CD8-positive, alpha-beta memory T cell (primary cell): ENCODE measurements at places on chromosomes 12 and 14. TPM values are rescaled to one million over a fixed set of nuclear protein-coding genes. Genes with fewer than 3 reads are reported as not detected.

The RNU4-1 gene
- 678 TPM for total RNA-seq

The PIWIL1 gene
- total RNA-seq: not detected

The LMO3 gene
- total RNA-seq: not detected

The OR6C2 gene
- total RNA-seq: not detected

The SMAGP gene
- 0.84 TPM for total RNA-seq

The ACSM4 gene
- total RNA-seq: not detected

The ACOT4 gene
- 4.0 TPM for total RNA-seq

The NXPH4 gene
- total RNA-seq: 0.22 TPM

The KIF26A gene
- total RNA-seq: 0.15 TPM

The GRIP1 gene
- total RNA-seq: 1.5 TPM

DNA sequence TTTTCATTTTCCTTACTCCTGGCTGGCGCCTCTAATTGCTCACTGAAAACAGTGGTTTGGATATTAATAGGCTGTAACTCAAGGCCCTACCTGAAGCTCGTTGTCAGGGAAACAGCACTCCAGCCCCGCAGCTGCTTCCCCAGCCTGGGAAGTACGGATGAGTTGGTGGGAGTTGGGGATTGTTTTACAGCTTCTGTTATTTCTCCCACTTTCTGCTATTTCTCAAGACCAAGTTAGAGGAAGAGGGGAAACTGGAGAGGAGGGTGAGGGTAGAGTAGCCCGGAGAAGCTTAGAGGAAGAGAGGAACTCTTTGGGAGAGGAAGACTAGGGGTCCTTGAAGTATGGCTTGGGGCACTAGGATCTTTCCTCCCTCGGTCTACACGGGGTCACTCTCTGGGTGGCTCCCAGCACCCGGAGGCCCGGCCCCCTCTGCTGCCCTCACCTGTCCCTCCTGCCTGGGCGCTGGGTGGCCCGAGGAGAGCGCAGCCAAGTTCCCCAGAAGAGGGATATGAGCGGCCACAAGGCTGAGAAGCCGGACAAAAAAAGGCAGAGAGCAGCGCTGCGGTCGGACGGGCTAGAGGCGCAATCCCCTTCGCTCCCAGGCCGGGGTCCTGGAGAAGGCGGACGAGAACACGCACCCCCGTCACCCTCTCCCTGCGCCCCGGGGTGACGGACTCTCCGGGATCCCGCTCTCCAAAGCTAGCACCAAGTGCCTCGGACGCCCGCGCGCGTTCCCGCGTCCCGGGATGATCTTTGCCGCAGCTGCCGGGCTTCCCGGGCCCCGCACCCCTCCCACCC is 671 bp downstream of the SPTB start:
- DNase-seq: no peak

DNA sequence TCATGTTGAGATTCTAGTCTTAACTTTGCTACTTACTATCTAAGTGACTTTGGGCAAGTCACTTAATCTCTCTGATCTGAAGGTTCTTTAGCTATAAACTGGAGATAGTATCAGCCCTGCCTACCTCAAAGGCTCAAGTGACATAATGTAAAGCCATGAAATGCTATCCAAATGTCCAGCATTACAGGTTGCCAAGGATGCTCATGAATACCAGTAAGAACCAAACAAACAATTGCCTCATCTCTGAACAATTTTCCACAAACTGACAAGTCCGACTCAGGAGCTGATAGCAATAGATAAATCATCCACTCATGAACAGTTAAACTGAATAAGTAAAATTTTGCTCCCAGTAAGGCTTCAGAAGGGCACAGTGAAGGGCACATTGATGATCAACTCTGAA is 51.5 kb downstream of the LMNTD1 start:
- no peak for DNase-seq

GRCh38 chr12:102396276-102396675 is 84.1 kb downstream of the IGF1 start:
- no peak for DNase-seq

GRCh38 chr14:99475660-99476059 is 5.0 kb downstream of the SETD3 start:
- DNase-seq: no peak

- DNase-seq: no peak
Observed at GRCh38 chr12:53950437-53950773, 4.3 kb upstream of the HOXC12 start.

DNA sequence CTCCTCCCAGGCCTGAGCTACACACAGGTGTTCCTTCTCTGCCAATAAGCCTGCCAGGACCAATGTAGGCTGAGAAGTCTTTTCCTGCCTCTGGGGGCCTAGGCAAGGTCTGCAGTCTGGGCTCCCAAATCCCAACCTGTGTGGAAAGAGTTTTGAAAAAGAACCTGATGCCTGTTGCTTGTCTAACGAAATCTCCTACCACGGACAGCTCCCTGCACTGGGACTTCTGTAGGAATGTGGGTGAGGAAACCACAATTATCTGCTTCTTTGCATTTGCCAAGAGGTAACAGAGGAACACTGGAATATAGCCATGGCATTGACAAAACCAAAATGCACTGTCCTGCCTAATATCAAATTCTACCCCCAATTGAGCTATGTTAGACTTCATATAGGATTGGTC is 877.0 kb upstream of the TMEM132C start:
- DNase-seq: no peak

- no peak for DNase-seq
Observed at GRCh38 chr12:110249716-110250225, 31.3 kb upstream of the ATP2A2 start.

DNA sequence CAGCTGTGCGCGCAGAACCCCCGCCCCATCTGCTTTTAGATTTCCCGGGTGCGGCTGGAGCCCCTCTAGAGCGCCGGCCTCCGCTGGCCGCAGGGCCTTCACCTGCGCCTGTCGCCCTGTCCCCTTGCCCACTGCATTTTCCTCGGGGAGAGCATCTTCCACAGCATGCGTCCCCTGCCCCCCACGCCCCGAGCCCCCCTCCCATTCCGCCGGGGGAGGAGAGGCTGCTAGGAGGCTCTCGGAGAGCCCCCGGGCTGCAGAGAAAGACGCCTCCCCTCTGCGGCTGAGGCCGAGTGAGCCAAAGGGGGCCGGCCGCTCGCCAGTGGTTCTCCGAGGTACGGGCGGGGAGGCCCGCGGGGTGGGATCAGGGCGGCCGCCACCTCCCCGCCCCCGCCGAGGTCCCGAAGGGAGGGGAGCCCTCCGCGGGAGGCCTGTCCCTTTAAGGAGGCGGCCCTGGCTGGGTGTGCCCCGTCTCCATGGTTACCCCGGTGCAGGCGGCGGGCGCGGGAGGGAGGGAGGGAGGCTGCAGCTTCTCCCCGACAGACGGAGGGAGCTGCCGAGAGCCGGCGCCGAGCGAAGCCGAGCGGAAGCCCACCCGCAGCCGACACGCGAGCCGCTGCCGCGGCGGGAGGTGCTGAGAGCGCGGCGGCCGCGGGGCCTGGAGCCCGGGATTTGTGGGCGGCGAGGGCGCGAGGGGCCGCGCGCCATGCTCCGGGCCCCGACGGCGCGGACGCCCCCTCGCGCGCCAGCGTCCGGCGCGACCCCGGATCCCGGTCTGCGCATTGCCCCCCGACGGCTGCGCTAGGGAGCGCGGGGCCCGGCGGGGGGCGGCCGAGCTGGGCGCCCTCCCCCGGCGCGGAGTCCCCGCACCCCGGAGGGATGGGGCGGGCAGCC is at the start of gene KCNH3:
KCNH3 (plus strand) TSS at position 521 of the 894 bp plus-strand sequence. CDS start 387 bp downstream, outside the sequence.
- peak; percentile 87 for DNase-seq

GRCh38 chr12:12645485-12645884 is 33.8 kb downstream of the CREBL2 start:
- DNase-seq: peak; percentile 67

- DNase-seq: no peak
Observed at GRCh38 chr12:19095331-19095730, 34.2 kb upstream of the PLEKHA5 start.

- no peak for DNase-seq
Observed at GRCh38 chr12:23950210-23950774, 822 bp upstream of the SOX5 start.

DNA sequence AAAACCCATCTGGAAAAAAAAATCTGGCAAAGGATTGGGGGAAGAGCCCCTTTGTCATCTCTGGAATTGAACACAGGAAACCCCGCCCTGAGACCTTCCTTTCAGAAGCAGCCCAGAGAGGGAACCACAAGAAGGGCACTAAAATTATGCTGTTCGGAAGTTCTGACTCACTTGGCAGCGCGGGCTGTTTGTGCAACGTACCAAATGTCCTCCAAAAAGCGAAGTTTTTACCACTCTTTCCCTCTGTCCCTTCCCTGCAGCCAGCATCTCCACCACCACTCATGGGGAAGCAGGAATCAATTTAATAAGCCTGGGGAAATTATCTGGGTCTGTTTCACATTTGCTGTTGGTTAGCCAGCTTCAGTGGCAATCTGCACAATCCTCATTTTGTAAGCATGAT is 3.2 kb upstream of the SYNE3 start:
- peak; percentile 46 for DNase-seq

GRCh38 chr12:71312768-71313403 is 126.7 kb upstream of the LGR5 start:
- DNase-seq: no peak

DNA sequence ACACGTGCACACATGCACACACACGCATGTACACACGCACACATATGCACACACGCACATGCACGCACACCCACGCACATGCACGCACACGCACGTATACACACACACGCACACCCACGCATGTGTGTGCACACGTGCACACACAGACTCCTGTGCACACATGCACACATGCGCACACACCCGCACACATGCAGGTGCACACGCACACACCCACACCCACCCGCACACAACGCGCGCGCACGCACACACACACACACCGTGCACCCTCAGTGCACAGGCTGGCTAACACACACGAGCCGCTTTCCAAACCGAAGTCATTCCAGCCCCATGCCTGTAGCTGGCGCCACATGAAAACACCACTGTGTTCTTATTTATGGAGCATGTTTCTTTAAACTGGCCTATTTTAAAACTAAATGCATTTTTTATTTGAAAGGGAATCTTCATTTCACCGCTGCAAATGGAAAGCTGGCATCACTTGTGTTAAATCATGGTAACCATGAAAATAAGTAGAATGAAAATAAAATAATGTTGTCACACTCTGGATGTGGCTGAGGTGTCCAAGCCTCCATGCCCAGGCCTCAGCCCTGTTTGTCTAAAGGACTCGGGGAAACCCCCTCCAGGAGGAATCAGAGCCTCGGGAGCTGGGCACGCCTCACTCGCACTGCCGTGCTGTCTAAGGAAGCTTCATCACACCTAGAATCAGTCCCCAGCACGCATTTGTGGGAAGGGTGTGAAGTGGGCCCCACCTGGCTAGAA is 45.1 kb downstream of the GALNT9 start:
- no peak for DNase-seq

DNA sequence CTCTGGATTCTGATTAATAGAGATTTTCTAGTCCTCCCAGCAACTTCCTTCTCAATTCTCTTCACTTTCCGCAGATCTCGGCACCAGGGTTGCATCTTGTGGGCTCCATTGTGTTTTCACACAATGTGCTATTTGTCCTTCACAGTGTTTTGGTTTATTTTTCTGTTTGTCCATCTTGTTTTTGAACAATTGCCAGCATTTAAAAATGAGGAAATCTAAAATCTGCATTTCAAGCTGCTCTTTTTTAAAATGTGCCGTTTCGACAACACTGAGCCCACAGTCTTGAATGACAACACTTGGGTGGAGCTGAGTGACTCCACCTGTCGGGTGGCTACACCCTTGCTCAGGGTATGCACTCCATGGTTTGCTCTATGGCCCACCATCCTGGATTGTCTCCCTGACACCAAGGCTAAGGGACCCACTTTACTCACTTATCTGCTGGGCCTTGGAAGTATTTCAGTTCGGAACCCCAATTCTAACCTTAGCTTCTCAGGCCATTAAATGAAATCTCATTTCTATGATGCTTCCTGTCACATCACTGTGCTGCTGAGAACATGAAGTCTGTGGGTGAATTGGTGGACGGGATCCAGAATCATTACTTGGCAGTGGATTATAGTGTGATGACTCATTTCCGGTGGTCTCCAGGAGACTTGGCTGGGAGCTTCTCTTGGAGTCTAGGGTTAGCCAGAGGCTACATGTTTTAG is 3.4 kb upstream of the MYRFL start:
- DNase-seq: no peak

DNA sequence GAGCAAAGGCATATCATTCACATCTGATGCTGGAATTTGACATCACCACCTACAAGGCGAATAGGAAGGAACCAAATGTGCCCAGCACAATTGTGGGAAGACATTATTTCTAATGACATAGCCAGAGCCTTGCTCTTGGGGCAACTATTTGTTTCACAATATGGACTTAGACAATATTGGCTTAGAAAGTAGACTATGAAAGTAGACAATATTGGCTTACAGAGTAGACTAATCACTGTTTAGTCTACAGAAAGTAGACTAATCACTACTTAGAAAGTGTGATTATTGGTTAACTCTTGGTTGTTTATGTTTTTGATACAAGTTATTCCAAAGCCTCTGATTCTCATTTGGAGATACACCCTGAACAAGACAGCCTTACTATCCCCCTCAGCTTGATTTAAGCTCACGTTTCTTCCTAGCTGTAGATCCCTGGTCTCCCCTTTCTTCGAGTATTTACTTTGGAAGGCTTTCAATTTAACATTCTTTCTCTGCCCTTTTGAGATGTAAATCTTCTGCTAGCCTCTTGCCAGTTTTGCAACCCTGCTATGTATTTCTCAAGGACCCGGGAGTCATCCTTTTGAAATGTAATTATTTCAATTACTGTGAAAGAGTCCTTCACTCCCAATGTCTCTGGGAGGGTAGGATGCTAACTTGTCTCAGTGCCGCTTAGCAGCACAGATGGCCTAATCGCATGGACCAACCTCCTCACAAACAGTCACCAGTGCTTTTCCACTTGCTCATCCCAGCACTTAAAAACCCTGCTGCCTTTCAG is 843.2 kb downstream of the GALC start:
- no peak for DNase-seq

GRCh38 chr14:35822501-35822900 is 3.6 kb upstream of the BRMS1L start:
- DNase-seq: no peak

- no peak for DNase-seq
Observed at GRCh38 chr14:76439237-76439775, 63.4 kb downstream of the ESRRB start.

DNA sequence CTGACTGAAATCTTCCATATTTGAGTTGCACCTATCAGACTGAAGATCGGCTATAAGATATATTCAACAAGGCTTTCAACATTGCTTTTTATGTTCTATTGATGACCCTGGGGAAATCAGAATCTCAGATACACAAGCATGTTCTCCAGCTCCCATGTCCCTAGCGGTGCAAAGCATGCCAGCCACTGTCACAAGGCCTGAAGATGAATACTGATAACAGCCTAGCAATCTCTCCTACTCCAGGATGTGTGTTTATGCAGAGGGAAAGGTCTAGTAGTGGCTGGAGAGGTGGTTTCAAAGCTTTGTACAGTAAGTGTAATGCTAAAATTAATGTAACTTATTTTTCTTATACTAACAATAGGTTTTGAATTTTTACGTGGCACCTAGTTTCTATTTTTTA is 64.6 kb downstream of the SOX5 start:
- no peak for DNase-seq

- DNase-seq: no peak
Observed at GRCh38 chr12:62523619-62524018, 57.0 kb downstream of the MON2 start.

DNA sequence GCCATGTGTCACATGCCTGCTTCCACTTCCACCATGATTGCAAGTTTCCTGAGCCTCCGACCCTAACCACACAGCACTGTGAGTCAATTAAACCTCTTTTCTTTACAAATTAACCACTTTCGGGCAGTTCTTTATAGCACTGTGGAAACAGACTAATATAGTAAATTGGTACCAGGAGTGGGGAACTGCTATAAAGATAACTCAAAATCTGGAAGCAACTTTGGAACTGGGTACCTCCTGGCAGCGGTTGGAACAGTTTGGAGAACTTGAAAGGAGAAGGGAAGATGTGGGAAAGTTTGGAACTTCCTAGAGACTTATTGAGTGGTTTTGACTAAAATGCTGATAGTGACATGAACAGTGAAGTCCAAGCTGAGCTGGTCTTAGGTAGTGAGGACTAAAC is 436.1 kb downstream of the TMEM121 start:
- DNase-seq: no peak
